RPMI7951 (cell line): ENCODE measurements at places on chromosomes 4 and X. TPM values are rescaled to one million over a fixed set of nuclear protein-coding genes. Genes with fewer than 3 reads are reported as not detected.
A peak's percentile ranks its signal among the peaks of the same experiment; 100 is the strongest.

DNA sequence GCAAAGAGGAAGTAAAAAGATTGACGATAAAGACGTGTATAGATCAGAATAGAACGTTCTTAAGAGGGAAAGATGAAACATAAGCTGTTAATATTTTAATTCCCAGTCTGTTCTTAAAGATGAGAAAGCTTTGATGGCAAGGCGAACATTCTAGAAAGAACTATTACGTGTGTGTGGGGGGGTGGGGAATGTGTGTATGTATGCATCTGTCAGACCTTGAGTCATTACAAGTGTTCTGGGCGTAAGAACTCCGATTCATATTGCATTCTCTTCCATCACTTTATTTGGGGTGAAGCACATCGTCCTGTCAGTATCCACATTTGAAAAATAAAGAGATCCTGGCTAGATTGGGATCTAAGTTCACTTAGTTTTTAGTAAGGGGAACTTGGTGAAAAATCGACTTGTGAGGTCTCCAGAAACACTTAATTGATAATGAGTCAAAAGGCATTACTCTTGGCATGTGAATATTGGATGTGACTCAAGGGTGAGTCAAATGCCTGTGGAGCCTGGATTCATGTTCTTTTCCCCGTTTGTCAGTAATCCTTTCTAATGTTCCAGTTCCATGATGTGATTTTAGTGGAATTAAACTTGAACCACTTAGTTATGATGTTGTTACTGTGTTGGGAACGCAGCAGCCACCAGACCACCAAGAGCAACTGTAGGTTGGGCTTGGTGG lies 3.1 kb downstream of the SMS start:
- DNase-seq, result peak; percentile 86

The FTHL17 gene
- not detected in 2 replicates for total RNA-seq

The CTAG2 gene
- total RNA-seq, result 0.29 TPM in 1 of 2 replicates, not detected in the other

DNA sequence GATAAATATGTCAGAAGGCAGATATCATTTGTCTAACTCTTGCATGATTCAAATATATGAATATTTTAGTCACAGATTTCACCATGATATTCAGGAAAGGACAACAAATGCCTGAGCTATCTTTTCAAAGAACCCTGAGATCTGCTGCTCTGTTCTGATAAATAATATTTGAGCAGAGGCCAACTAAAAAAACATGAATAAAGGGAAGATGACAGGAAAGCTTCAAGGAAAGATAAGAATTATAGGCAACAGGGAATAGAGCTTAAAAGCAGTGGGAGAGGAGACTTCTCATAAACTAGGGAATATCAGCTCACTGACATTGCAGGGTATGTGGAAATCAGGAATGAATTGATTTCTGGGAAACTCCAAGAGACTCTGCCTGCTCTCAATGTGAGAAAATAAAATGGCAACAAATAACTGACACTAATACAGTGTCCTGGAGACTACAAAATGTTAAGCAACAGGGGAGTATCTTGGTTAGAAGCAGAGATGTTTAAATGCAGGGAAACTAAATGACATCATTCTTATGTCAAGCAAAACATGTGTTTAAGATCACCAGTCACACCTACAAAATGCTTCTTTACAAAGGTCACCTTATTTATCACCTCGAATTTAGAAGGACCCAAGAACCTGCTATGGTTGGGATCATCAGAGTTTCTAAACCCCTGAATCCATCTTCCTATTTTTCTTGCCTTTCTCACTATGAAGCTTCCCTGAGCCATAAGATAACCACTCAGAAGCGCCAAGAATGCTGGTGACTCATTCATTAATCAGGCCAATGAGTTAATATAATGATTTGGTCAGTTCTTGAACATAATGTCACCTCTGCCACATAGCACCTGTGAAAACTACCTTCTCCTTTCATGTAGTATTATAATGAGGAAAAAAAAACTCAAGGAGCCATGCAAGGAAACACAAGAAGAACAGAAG lies 78.1 kb downstream of the NDST3 start:
- no peak for DNase-seq

- DNase-seq, result no peak
Observed at GRCh38 chrX:100674705-100675104, 30.7 kb downstream of the SRPX2 start.

- DNase-seq, result no peak
Observed at GRCh38 chrX:40201329-40201885, 103.6 kb upstream of the BCOR start.

GRCh38 chrX:81195712-81196111 lies 6.0 kb downstream of the HMGN5 start:
- peak; percentile 48 for DNase-seq

The SPATA18 gene
- 0.49 and 1.4 TPM in 2 replicates for total RNA-seq

- DNase-seq, result no peak
Observed at GRCh38 chr4:96744676-96745075, 904.8 kb downstream of the PDHA2 start.

- no peak for DNase-seq
Observed at GRCh38 chrX:36462142-36462541, 542.6 kb downstream of the CFAP47 start.

DNA sequence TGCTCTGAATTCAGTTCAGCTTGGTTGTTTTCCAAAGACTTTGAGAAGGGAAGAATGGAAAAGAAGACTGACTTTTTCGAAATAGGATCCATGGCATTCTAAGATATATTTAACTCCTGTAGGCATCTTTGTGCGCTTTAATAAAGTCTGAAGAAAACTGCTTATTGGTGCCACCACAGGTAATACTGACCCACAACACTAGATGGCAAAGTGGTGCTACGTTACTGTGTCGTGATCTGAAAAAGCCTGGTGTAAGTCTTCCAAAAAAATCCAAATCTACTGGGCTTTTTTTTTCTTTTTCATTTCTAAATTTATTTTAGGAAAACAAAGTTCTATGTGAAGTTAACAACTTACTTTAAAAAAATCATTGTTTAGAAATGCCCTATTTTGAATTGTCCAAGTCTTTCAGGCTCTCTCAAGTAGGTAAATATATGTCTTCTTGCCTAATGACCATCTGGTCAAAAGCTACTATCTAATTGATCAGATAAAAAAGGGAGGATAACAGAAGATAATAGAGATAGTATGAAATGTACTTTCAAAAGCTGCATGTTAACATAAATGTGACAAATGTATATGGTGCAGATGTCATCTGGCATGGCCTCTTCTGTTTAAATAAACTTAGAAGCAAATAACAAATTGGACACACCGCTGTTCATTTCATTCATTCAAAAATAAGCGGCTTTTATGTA lies 47.0 kb upstream of the MID1IP1 start:
- DNase-seq, result peak; percentile 59

GRCh38 chrX:337331-337831 lies 18.8 kb upstream of the GTPBP6 start:
- no peak for DNase-seq

The SCLT1 gene
- 23.8 and 24.0 TPM in 2 replicates for total RNA-seq

The GPR119 gene
- not detected in 2 replicates for total RNA-seq

The GABRG1 gene
- under 0.01 TPM in 1 of 2 replicates, not detected in the other for total RNA-seq

DNA sequence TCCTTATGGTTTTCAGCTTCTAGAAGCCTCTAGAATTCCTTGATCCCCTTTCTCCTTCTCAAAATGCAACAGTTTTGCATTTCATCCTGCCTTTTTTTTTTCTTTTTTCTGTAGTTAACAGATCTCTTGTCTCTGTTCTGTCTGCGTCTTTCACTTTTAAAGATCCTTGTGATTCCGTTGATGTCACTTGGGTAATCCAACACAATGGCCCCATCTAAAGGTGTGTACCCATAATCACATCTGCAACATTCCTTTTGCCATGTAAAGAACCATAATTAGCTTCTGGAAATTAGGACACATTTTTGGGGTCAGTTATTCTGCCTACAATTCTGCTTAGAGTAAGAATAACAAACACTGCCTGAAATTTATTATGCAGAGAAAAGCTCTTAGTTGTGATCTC lies 1180.9 kb upstream of the ADGRL3 start:
- no peak for DNase-seq

The FATE1 gene
- total RNA-seq, result not detected in 2 replicates

DNA sequence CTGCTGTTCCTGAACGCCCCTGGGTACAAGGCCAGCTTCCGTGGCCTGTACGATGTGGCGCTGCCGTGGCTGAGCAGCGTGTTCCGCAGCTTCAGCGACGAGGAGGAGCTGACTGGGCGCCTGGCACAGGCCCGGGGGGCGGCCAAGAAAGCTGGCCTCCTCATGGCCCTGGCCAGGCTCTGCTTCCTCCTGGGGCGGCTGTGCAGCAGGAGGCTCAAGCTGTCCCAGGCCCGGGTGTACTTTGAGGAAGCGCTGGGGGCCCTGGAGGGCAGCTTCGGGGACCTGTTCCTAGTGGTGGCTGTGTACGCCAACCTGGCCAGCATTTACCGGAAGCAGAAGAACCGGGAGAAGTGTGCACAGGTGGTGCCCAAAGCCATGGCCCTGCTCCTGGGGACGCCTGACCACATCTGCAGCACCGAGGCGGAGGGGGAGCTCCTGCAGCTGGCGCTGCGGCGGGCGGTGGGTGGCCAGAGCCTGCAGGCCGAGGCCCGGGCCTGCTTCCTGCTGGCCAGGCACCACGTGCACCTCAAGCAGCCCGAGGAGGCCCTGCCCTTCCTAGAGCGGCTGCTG lies 28.2 kb downstream of the SH3TC1 start:
- no peak for DNase-seq

GRCh38 chr4:121784975-121785374 lies 16.1 kb upstream of the EXOSC9 start:
- DNase-seq, result peak; percentile 81

The GPR50 gene
- total RNA-seq, result not detected in 2 replicates

The IL21 gene
- not detected in 2 replicates for total RNA-seq

DNA sequence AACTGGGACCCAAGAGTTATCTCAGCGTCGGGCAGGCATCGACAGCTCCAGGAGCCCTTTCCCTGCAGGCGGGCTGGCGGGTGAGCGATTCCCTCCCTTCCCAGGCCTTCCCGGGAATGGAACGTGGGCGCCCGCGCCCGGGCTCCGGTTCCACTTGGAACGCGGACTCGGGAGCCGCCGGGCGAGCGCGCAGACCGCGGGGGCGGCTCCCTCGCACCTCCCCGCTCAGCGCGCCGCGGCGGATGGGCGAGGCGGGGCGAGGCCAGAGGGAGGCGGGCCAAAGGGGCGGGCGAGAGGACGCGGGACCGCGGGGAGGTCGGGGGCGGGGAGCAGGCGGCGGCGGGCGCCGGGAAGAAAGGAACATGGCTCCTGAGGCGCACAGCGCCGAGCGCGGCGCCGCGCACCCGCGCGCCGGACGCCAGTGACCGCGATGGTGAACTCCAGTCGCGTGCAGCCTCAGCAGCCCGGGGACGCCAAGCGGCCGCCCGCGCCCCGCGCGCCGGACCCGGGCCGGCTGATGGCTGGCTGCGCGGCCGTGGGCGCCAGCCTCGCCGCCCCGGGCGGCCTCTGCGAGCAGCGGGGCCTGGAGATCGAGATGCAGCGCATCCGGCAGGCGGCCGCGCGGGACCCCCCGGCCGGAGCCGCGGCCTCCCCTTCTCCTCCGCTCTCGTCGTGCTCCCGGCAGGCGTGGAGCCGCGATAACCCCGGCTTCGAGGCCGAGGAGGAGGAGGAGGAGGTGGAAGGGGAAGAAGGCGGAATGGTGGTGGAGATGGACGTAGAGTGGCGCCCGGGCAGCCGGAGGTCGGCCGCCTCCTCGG lies at the start of gene PKD2:
Gene PKD2 (plus strand): TSS at position 332 of the 818 bp plus-strand sequence. CDS start 99 bp downstream, at position 431.
- DNase-seq, result peak; percentile 75

DNA sequence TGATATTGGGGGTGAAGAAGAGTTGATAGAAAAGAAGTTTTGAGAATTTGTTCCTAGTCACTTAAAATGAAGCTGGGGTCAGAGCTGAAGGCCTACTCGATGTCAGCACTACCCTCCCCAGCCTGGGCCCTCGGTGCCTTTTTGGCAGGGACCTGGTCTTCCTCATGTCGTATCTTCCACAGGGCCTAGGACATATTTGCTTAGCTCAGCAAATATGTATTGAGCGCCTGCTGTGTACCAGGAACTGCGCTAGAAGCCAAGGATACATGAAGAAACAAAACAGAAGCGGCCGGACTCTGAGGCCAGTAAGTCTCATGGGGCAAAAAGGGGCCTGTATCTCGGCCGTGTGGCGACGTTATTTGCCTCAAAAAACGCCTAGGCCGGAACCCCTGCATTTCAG lies 44.3 kb downstream of the DCTD start:
- DNase-seq, result no peak

The UGT2A1 gene
- not detected in 2 replicates for total RNA-seq

GRCh38 chrX:119885554-119886428 lies 9.9 kb upstream of the AKAP14 start:
- peak; percentile 55 for DNase-seq

GRCh38 chr4:2906218-2906617 lies 57.0 kb downstream of the NOP14 start:
- no peak for DNase-seq

GRCh38 chrX:14598330-14598729 lies 69.0 kb downstream of the GLRA2 start:
- DNase-seq, result no peak

The S100G gene
- not detected in 2 replicates for total RNA-seq

DNA sequence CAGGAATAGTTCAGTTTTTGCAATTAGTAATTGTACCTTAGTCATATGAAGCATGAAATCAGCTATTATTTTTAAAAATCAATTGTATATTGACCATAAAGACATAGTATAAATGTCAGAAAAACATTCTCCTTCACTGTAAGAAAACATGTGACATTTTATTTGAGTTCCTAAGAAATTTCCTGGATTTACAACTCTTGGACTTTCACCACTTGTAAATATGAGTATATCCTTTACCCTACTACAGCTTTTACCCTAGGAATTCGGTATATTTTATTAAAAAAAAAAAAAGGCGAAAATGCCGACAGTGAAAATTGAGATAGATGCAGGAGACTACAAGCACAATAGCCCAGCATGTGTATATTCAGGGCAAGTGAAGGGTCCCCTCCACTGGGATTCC lies 14.9 kb downstream of the ADH1A start:
- no peak for DNase-seq

The ERAS gene
- not detected in 2 replicates for total RNA-seq

GRCh38 chrX:153582896-153583295 lies 16.0 kb downstream of the CCNQ start:
- peak; percentile 43 for DNase-seq

The ACE2 gene
- total RNA-seq, result not detected in 2 replicates

The FANCB gene
- 13.1 and 16.2 TPM in 2 replicates for total RNA-seq

DNA sequence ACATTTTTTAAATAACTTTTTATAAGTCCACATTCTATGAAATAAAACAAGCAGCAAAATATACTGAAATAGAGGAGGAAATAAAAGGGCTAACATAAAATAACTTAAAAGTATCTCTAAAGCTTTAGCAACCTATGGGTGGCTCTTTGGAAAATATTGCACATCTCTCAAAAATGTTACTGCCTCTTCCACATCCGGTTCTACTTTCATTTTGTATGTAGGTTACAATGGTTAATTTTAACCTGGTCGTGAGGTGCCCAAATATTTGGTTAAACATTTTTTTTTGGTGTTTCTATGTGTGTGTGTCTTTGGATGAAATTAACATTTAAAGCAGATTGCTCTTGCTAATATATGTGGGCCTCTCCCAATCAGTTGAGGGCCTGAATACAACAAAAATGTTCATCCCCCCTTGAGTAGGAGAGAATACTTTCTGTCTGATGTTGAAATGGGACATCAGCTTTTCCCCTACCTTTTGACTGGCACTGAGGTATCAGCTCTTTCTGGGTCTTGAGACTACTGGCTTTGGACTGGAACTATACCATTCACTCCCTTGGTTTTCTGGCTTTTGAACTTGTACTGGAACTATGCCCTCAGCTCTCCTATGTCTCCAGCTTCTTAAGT lies 353.0 kb downstream of the ADAM29 start:
- no peak for DNase-seq
